Aorta (tissue), 5 donors: ENCODE measurements at places on chromosomes 2 and 18.
A peak's percentile ranks its signal among the peaks of the same experiment; 100 is the strongest.

DNA sequence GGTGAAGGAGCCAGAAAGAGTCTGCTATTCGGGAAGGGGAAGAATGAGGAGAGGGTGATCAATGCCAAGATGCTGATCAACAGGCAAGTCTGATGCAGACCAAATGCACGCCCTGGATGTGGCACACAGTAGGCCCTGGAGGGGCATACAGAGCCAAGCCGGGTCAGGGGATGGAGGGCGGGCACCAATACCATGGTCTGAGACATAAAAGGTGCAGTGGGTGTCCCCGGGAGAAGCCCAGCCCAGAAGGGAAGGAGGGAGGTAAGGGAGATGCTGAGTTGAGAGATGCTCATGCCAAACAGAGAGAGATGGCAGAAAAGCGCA is 66.6 kb upstream of the ID2 start:
- no peak for DNase-seq

- DNase-seq, result no peak
Measured at GRCh38 chr2:233426619-233427342, 72.5 kb downstream of the DGKD start.

GRCh38 chr18:41645589-41646360 is 309.3 kb upstream of the PIK3C3 start:
- no peak for DNase-seq

DNA sequence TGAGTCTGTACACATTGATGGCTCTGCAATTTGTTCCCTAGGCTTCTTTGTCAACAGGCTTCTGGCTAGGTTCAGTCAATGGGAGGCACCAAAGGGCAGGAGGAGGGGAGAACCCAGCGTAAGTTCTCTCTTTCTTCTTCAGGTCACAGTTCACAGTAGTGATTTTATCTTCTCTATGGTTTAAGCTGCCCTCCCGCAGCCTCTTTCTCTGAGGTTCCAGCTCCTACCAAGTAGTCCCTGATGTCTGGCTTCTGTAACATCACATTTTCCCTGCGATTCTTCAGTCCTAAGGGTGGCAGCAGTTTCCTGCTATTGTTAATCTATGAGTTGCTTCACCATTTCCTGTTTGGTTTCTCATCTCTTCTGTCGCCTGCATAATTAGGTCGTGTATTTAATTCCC is 107.4 kb downstream of the CPO start:
- DNase-seq, result no peak

GRCh38 chr2:67877301-67877700 is 185.5 kb downstream of the C1D start:
- DNase-seq, result no peak

DNA sequence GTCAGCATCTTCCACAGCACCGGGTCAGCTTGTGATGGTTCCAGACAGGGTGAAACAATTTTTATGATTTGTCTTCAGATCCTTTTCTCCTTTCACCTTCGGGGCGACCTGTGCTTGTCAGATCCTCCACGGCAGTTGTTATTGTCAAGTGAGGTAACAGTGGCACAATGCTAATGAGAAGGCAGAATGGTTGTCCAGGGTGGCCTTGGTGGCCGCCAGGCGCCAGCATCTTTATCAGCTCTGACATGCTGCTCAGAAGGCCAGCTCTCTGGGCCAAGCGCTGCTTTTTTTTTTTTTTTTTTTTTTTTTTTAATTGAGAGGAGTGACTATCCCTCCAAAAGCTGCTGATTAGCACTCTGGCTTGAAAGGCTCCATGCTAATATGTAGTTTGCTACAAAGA is 52.3 kb upstream of the MGAT5 start:
- no peak for DNase-seq

- no peak for DNase-seq
Measured at GRCh38 chr2:45983213-45983612, 314.0 kb upstream of the EPAS1 start.

DNA sequence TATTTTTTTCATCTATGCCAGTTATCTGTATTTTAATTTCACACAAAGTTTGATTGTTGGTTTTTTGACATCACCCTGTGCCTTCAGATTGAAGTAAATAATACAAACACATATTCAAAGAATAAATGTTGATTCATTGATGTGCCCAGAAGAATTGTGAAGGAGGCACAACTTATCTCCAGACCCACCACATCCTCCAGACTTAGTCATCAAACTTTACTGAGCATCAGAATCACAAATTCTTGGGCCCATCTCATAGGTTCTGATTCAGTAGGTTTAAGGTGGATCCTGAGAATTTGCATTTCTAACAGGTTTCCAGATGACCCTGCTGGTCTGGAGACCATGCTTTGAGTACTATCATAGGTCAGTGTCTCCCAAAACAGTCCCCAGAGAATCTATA is 82.8 kb upstream of the PIK3C3 start:
- DNase-seq, result no peak

- DNase-seq, result no peak
Measured at GRCh38 chr2:160221391-160222276, 21.6 kb upstream of the ITGB6 start.

GRCh38 chr18:22564036-22564435 is 146.3 kb upstream of the CTAGE1 start:
- no peak for DNase-seq

DNA sequence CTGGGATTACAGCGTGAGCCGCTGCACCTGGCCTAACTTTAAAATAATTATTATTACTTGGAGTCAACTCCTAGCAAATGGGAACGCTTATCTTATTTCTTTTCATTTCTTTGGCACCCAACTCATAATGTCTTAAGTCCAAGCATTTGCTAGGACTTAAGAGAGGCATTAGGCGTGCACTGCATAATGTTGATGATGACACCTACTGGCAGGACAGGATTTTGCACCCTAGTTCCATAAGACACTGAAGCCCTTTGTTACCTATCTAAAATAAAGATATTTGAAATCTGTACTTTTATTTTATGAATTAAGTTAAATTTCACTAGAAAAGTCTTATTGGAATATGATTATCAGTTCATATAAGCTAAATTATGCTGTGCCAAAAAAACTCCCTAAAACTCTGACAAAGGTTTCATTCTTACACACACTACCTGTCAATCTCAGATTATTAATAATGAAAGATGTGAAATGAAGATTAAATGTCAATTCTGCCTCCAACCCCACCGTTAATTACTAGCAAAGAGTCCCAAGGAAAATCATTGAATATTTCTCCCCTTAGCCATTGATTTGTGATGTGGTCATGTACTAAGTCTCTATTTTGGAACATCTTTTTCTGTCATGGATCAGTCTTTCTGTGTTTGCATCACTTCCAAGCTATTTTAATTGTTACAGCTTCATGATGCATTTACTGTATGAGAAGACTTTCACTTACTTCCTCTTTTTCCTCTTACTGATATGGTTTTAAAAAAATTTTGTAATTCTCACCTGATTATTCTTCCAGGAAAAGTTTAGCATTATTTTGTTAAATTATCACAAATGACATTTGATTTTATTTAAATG is 12.7 kb upstream of the CDH2 start:
- no peak for DNase-seq

- DNase-seq, result no peak
Measured at GRCh38 chr2:111035830-111036441, 84.8 kb upstream of the BCL2L11 start.

DNA sequence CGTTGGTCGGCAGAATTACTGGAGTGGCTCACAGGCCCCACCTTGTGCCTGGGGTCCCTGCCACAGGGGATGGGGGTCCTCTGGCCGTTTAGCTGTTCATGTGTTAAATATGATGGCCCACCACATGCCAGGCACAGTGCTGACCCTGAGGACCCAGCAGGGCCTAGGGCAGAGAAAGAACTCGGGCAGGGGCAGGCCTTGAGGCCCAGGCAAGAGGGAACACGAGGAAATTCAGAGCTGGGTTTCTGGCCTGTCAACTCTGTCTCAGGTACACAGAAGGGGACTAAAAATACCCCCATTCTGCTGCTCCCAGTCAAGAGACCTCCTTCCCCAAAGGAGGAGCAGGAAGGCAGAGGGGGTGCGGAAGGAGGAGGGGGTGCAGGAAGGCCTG is 66.2 kb downstream of the DNMT3A start:
- no peak for DNase-seq

- no peak for DNase-seq
Measured at GRCh38 chr2:29489568-29489967, 374.4 kb downstream of the CLIP4 start.

GRCh38 chr18:59033974-59034373 is 105.7 kb upstream of the SEC11C start:
- no peak for DNase-seq

DNA sequence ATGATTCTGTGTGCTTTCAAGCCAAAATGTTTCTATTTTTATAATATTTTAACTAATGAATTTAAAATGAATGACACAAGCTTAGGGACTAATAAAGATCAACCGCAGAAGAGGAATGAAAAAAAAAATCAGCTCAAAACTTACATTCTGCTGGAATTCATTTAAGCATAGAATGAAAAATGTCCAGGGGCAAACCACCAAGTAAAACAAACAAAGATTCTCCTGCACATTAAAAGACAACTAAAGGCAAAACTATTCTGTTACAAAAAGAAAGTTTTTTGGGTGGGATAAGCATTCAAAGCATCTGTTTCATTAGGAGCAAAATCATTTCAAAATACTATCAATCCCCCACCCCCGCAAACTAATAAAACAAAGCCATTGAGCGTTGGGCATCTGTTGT is 99.3 kb upstream of the SOX11 start:
- no peak for DNase-seq

DNA sequence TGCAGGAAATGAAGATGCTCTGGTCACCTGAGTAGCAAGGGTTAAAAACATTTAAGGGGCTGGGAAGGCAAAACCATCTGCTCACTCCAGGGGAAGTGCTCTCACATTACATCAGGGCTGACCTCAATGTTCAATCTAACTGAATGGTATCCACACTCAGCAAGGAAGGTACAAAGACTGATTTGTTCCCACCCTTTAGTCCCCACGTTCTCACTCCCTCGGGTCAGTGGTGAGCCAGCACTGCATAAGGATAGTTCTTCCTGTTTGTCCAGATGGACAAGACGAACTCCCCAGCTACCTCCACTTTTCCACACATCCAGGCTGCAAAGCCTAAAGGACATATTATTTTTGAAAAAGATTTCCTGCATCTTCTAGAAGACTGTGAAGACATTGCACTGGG is 126.6 kb upstream of the SLC14A2 start:
- DNase-seq, result no peak

- no peak for DNase-seq
Measured at GRCh38 chr2:119225105-119225865, 1.7 kb downstream of the STEAP3 start.

DNA sequence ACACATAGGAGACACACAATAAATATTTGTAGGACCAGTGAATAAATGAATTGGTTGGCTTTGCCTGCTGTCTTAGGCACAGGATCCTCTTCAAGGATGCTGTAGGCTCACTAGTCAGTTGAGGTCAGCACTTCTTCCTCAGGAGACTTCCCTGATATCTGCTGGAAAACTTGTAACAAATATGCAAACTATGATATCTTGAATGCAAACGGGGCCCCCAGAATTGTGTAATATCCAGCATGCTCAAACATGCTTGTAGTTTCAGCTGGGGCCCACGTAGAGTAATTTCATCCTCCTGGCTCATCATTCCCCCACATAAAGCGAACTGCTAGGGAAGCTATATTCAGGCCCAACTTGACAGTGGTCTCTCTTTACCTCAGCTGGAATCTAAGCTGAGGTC is 43.6 kb downstream of the POLE4 start:
- DNase-seq, result no peak

- DNase-seq, result no peak
Measured at GRCh38 chr2:64258566-64258965, 114.3 kb upstream of the PELI1 start.

DNA sequence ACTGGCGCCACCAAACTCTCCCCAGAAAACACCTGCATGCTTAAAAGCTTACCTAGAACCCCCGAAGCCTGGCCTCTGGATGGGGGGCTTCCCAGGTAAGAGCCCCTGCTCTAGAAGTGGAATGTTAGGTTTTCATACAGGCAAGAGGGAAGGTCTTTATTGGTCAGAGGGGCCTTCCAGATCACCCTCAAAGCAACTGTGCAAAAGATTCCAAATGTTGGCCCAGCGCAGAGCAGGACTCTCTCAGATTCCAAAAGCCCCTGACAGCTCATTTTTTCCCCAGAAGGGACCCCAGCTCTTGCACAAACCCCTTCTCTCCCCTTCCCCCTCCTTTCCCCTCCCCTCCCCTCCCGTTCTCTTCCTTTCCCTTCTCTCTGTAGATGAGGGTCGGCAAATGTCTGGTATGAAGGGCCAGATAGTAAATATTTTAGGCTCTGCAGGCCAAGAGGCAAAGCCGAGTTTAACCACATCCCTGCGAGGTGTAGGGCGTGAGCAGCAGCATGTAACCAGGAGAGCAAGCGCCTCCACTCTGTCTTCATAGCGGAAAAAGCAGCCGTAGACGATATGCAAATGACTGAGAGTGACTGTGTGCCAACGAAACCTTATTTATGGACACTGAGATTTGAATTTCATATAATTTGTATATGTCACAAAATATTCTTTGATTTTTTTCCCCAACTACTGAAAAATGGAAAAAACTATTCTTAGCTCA is 116.9 kb downstream of the SMAD7 start:
- DNase-seq, result peak; percentile 44

- no peak for DNase-seq
Measured at GRCh38 chr2:68974251-68974650, at the start of gene GKN1. Gene GKN1 (plus strand): TSS chr2:68974636. CDS start chr2:68974678, 42 bp downstream.

GRCh38 chr2:40120957-40121356 is 330.9 kb downstream of the SLC8A1 start:
- no peak for DNase-seq

GRCh38 chr2:225010804-225011203 is 31.5 kb downstream of the DOCK10 start:
- no peak for DNase-seq

DNA sequence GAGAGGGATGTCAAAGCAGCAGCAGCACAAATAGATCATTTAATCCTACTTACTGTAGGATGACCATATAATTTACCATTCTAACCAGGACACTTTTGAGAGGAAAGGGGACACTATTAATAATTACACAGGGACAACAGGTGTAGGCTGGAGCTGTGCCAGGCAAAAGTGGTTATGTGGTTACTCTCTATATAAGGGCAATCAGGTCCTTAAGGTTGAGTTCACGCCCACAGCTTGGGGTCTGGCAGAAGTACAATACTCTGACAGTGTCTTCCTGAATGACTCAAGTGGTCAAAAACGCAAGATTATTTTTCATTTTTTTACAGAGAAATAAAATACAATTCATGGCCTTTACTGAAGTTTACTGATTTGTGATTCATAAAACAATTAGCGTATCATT is 2.8 kb downstream of the PREPL start:
- no peak for DNase-seq
